ENCODE measurements at places on chromosomes 1 and 21. TPM values are rescaled to one million over a fixed set of nuclear protein-coding genes. Genes with fewer than 3 reads are reported as not detected.

GRCh38 chr1:217907504-217907903 is 276.4 kb downstream of the SPATA17 start:
- H3K4me3 ChIP-seq: no peak overlapping the region
- H3K36me3 ChIP-seq: no peaks in the 10 kb centered on the region
- no peak for DNase-seq
- no peaks in the 10 kb centered on the region for H3K27me3 ChIP-seq
- no peaks in the 10 kb centered on the region for H3K4me1 ChIP-seq
- no peak overlapping the region for H3K27ac ChIP-seq

GRCh38 chr1:15100880-15101760 is 52.4 kb upstream of the TMEM51 start:
- no peak overlapping the region for H3K4me3 ChIP-seq
- no peak overlapping the region for H3K27ac ChIP-seq
- DNase-seq: no peak
- H3K36me3 ChIP-seq: no peaks in the 10 kb centered on the region
- H3K27me3 ChIP-seq: no peaks in the 10 kb centered on the region

GRCh38 chr1:41400225-41400624 is 39.0 kb downstream of the FOXO6 start:
- H3K4me1 ChIP-seq: peaks cover 6% of the 10 kb centered on the region
- DNase-seq: peak; percentile 53

GRCh38 chr1:156458181-156458503 is 42.4 kb downstream of the MEF2D start:
- DNase-seq: no peak
- H3K36me3 ChIP-seq: no peaks in the 10 kb centered on the region
- no peak overlapping the region for H3K4me3 ChIP-seq
- no peaks in the 10 kb centered on the region for H3K27me3 ChIP-seq
- H3K4me1 ChIP-seq: peaks cover 6% of the 10 kb centered on the region

- DNase-seq: no peak
- no peak overlapping the region for H3K4me3 ChIP-seq
- no peak overlapping the region for H3K27ac ChIP-seq
These were observed 14.6 kb upstream of the PRRC2C start for GRCh38 chr1:171470726-171471125.

DNA sequence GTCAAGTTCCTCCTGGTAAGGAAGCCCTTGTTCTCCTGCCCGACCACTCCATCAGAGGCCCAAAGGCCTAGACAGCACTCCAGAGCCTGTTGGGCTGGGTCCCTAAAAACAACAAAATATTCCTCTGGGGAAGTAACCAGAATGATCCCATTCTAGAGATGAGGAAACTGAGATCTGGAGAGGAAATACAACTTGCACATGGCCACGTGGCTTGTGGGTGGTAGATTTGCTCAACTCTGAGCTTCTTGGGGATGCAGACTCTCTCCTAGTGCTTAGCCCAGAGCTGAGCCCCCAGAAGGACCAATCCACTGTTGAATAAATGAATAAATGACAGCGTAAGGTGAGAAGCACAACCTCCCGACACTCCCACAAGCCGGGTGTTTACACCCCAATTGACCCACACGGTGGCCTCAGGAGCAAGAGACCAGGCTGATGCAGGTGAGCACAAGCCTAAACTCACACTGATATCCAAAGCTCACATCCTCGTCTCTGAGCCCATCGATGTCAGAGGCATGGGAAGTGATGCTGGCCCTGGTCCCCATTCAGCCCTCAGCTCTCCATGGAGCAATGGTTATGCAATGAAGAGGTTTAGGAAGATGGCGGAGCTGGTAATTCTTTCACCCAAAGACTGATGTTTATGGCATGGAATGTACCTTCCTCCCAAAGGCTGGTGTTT is 172.5 kb upstream of the EDN2 start:
- no peak for DNase-seq
- H3K27me3 ChIP-seq: no peaks in the 10 kb centered on the region
- no peaks in the 10 kb centered on the region for H3K4me1 ChIP-seq
- no peaks in the 10 kb centered on the region for H3K36me3 ChIP-seq
- H3K4me3 ChIP-seq: no peak overlapping the region

- no peak overlapping the region for H3K27ac ChIP-seq
- no peaks in the 10 kb centered on the region for H3K27me3 ChIP-seq
- no peaks in the 10 kb centered on the region for H3K36me3 ChIP-seq
- no peak overlapping the region for H3K4me3 ChIP-seq
- no peak for DNase-seq
These were observed 121.0 kb upstream of the C1orf105 start for GRCh38 chr1:172299515-172299914.

DNA sequence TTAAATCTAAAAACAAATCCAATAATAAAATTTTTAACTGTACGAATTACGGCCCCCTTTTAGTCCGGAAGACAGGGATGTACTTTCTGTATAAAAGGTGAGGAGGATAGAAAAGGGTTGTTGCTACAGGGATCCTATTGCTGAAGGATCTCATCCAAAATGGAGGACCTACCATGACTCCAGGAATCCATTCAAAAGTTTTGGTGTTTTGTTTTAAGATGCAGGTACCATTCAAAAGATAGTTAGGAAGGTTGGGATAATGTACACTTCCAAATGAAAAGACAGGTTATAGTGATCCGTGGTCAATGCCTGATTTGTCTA is 1.3 kb upstream of the ENAH start:
- H3K4me3 ChIP-seq: no peak overlapping the region
- peak overlapping the region; percentile 97 for H3K27ac ChIP-seq
- H3K4me1 ChIP-seq: peaks cover 11% of the 10 kb centered on the region

DNA sequence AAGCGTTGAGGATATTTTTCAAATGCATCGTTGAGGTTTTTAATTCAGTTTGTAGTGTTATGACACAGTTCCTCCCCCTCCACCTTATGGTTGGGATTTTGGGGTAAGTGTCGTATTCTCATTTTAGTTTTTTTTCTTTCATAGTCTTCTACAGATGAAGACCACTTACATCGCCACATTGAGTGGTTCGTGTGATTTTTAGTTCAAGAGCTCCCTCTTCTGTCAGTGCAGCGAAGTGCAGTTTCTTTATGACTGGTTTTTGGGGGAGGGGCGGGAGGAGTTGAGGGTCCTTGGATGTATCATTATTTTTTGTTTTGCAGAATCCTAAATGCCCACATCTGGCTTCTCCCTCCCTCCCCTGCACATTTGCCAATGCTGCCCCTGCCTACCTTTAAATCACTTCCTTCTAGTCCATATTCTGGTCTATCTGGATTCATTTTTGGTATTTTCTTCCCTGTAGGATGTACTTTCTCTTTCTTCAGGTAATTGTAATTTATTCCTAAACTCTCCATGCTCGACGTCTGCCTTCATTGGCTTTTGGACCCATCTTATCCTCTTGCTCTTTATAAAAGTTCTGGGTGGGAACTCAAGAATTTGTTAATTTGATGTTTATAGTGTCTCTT is 433.1 kb downstream of the CAMTA1 start:
- no peak overlapping the region for H3K27ac ChIP-seq
- peaks cover 3% of the 10 kb centered on the region for H3K27me3 ChIP-seq
- no peaks in the 10 kb centered on the region for H3K36me3 ChIP-seq
- DNase-seq: peak; percentile 38

- H3K36me3 ChIP-seq: no peaks in the 10 kb centered on the region
- H3K4me1 ChIP-seq: peaks cover 5% of the 10 kb centered on the region
These were observed 800 bp downstream of the DR1 start for GRCh38 chr1:93346421-93346993.

GRCh38 chr1:162420120-162420519 is 8.2 kb upstream of the SH2D1B start:
- H3K4me1 ChIP-seq: no peaks in the 10 kb centered on the region
- no peak for DNase-seq
- no peaks in the 10 kb centered on the region for H3K27me3 ChIP-seq
- no peaks in the 10 kb centered on the region for H3K36me3 ChIP-seq
- H3K27ac ChIP-seq: no peak overlapping the region

- DNase-seq: no peak
- peak overlapping the region; percentile 29 for H3K27ac ChIP-seq
- H3K36me3 ChIP-seq: no peaks in the 10 kb centered on the region
These were observed 7.8 kb downstream of the RASAL2 start for GRCh38 chr1:178101654-178102053.

- H3K36me3 ChIP-seq: no peaks in the 10 kb centered on the region
- peak; percentile 25 for DNase-seq
- no peak overlapping the region for H3K27ac ChIP-seq
- H3K4me1 ChIP-seq: no peaks in the 10 kb centered on the region
- no peaks in the 10 kb centered on the region for H3K27me3 ChIP-seq
These were observed 101.5 kb upstream of the ADGRL2 start for GRCh38 chr1:81699234-81699633.

DNA sequence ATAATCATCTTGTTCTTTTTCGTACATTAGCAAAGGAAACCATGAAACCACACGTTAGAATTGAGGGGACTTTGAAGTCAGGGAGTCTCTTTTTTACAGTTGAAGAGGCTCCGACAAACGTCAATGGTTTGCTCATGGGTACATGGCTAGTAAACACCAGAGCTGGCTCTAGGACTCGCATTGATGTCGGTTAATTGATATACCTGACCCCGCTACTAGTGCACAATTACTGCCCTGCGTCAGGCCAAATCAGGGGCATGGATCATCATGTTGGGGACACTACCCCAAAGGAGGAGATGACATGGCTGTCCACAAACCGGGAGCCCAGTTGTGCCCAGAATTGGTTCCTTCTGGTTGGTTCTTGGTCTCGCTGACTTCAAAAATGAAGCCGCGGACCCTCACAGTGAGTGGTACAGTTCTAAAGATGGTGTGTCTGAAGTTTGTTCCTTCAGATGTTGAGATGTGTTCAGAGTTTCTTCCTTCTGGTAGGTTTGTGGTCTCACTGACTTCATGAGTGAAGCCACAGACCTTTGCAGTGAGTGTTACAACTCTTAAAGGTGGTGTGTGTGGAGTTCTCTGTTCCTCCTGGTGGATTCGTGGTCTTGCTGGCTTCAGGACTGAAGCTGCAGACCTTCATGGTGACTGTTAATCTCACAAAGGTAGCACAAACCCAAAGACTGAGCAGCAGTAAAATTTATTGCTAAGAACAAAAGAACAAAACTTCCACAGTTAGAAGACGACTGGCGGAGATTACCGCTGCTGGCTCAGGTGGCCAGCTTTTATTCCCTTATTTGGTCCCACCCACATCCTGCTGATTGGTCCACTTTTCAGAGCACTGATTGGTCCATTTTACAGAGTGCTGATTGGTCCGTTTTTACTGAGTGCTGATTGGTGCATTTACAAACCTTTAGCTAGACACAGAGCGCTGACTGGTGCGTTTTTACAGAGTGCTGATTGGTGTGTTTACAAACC is 126.9 kb upstream of the ERRFI1 start:
- no peaks in the 10 kb centered on the region for H3K27me3 ChIP-seq
- H3K36me3 ChIP-seq: no peaks in the 10 kb centered on the region
- H3K4me3 ChIP-seq: no peak overlapping the region
- H3K27ac ChIP-seq: no peak overlapping the region
- peaks cover 15% of the 10 kb centered on the region for H3K4me1 ChIP-seq

Gene RPS27
- 1,488 TPM for total RNA-seq

Gene FCN3
- total RNA-seq: 611 TPM

Gene RUNX3
- 9.0 TPM for total RNA-seq

Gene CAMSAP2
- total RNA-seq: 51.8 TPM

Gene TUT4
- total RNA-seq: 142 TPM
